ENCODE measurements at places on chromosomes 4 and X. TPM values are rescaled to one million over a fixed set of nuclear protein-coding genes. Genes with fewer than 3 reads are reported as not detected.

The CLTRN gene
- total RNA-seq = not detected

The CXCL3 gene
- total RNA-seq = not detected

The CT47A7 gene
- not detected for total RNA-seq

The PAPSS1 gene
- 12.6 TPM for total RNA-seq

The STBD1 gene
- total RNA-seq = 0.13 TPM

The CTAG1A gene
- not detected for total RNA-seq

The RAB39B gene
- 1.6 TPM for total RNA-seq

The TTC29 gene
- not detected for total RNA-seq

The ZFX gene
- 9.5 TPM for total RNA-seq

The ZNF718 gene
- 2.2 TPM for total RNA-seq

The POU3F4 gene
- not detected for total RNA-seq

The ETDC gene
- not detected for total RNA-seq

The DDIT4L gene
- total RNA-seq = 0.44 TPM

The HPGDS gene
- total RNA-seq = not detected

The GAGE12F gene
- total RNA-seq = not detected

The HSFX4 gene
- not detected for total RNA-seq

The IBSP gene
- not detected for total RNA-seq

The DGKK gene
- total RNA-seq = not detected

The TCEAL6 gene
- not detected for total RNA-seq

The FGF2 gene
- 48.5 TPM for total RNA-seq

The RNF212 gene
- total RNA-seq = not detected

The CABS1 gene
- total RNA-seq = not detected

The MAGEA3 gene
- not detected for total RNA-seq

The CXCL10 gene
- 0.40 TPM for total RNA-seq

The CLCN5 gene
- total RNA-seq = 0.76 TPM

The NAP1L5 gene
- 0.26 TPM for total RNA-seq

The SPANXC gene
- total RNA-seq = not detected

The TNIP3 gene
- not detected for total RNA-seq

The SERPINA7 gene
- total RNA-seq = not detected

The SCD5 gene
- total RNA-seq = 2.9 TPM

The GPRASP3 gene
- 1.9 TPM for total RNA-seq

The SPANXB1 gene
- total RNA-seq = not detected

The PABPC5 gene
- total RNA-seq = 1.1 TPM

The NPY2R gene
- not detected for total RNA-seq

The DAPP1 gene
- not detected for total RNA-seq

The PAGE1 gene
- not detected for total RNA-seq

The UGT2B17 gene
- not detected for total RNA-seq

The ZNF157 gene
- 2.2 TPM for total RNA-seq

The MAP7D3 gene
- total RNA-seq = 14.3 TPM

The NEUROG2 gene
- not detected for total RNA-seq

The PTCHD1 gene
- total RNA-seq = 0.12 TPM

The HSFX2 gene
- not detected for total RNA-seq

The GPR50 gene
- not detected for total RNA-seq

The DCAF4L1 gene
- total RNA-seq = 0.37 TPM

The ARSJ gene
- 41.8 TPM for total RNA-seq

The SLC6A14 gene
- not detected for total RNA-seq

The PLAC1 gene
- total RNA-seq = not detected

The NBDY gene
- total RNA-seq = 5.4 TPM

The MAGEC2 gene
- not detected for total RNA-seq

The DCLK2 gene
- 1.4 TPM for total RNA-seq
